ENCODE measurements at places on chromosomes 3 and 15. TPM values are rescaled to one million over a fixed set of nuclear protein-coding genes. Genes with fewer than 3 reads are reported as not detected.
A peak's percentile ranks its signal among the peaks of the same experiment; 100 is the strongest.

The UBAP1L gene
- total RNA-seq, result 3.3 TPM

The OR5K2 gene
- not detected for total RNA-seq

The SPRED1 gene
- 32.6 TPM for total RNA-seq

The PRICKLE2 gene
- total RNA-seq, result 25.0 TPM

The PP2D1 gene
- total RNA-seq, result not detected

The NAALADL2 gene
- 23.5 TPM for total RNA-seq

The TTC14 gene
- total RNA-seq, result 53.2 TPM

DNA sequence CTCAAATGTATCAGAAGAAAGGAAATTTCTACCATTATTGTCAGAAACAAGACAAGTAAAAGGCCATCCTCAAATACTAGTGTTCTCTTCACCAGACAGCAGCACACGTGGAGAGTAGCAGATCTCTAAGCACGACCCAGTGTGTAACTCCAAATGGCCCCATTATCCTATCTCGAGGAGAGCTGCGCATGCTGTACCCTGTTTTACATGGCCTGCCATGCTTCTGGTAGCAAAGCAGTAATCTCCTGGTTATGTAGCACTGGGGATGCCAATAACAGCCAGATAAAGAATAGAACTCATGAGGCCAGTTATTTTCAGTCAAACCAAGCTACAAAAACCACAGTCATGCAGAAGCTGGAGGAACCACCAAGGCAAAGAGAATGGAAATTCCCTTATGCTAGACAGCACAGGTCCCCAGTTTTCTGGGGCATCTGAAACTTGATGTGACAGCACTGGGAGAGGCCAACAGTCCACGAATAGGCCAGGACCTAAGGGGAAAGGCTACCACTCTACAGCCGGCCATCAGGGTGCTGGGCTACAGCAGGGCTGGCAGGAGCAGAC is 73.0 kb downstream of the LIPC start:
- DNase-seq, result no peak

DNA sequence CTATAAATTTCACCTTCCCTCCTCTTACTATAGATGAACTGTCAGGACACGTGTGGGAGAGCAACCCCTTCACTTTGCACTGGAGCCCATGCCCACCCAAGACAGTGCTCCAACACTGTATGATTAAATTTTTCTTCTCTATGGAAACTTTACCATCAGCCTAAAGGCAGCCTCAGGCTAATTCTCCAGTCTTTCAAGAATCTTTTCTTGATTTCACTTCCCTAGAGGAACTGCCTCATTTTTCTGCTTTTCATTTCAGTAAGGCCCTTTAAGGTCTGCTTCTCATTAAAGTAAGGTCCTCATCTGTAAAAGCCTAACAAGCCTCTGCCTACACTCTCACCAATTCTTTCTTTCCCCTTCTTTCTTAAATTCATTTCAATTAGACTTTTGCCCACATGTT is 137.3 kb downstream of the KCNMB2 start:
- DNase-seq, result no peak

- peak; percentile 77 for DNase-seq
Observed at GRCh38 chr3:56157693-56158362, 310.4 kb downstream of the ERC2 start.

GRCh38 chr3:112134335-112135124 is 1.5 kb upstream of the GCSAM start:
- no peak for DNase-seq

- DNase-seq, result no peak
Observed at GRCh38 chr3:179113903-179114302, 34.3 kb upstream of the PIK3CA start.

DNA sequence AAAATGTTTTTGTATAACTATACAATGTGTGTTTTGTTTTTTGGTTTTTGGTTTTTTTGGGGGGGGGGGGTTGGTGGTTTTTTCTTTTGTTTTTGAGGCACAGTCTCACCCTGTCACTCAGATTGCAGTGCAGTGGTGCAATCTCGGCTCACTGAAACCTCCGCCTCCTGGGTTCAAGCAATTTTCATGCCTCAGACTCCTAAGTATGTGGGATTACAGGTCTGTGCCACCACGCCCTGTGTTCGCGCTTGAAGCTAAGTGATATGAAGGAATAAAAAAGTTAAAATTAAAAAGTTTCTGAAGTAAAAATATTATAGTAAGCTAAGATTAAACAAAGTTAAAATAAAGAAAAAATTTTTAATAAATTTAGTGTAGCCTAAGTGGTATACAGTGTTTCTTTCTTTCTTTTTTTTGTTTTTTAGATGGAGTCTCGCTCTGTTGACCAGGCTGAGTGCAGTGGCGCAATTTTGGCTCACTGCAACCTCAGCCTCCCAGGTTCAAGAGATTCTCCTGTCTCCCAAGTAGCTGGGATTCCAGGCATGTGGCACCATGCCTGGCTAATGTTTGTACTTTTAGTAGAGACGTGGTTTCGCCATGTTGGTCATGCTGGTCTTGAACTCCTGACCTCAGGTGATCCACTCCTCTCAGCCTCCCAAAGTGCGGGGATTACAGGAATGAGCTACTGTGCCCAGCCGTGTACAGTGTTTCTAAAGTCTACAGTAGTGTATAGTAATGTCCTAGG is 53.9 kb upstream of the TEX55 start:
- DNase-seq, result no peak

DNA sequence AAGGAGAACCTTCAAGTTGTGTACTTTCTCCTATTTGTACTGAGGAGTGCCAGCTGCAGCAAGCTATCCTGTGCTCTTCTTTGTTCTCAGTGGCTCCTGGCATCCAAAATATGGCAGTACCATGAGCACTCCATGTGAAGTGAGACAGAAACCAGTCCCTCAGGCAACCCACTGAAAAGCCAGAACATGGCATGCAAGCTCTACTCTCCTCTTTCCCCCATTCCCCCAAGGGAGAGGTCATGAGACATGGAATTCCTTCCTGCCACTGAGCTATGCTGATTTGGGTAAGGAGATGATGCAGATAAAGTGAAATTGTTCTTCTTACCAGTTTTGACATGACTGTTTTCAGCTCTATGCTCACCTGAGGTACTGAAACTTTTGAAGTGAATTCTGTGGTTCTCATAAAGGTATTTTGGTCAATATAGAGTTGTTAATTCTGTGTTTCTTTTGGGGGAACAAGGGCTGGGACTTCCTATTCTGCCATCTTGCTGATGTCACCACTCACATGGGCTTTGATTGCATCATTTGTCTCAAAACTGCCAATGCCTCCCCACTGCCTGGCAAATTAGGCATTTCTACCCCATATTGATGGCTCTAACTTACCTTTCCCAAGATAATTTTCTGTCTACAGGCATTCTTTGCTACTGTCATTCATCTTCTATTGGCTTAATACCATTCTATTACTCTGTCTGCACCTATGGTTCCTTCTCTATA is 22.8 kb upstream of the CEP152 start:
- no peak for DNase-seq

- DNase-seq, result no peak
Observed at GRCh38 chr3:53092942-53093341, 37.3 kb downstream of the RFT1 start.

DNA sequence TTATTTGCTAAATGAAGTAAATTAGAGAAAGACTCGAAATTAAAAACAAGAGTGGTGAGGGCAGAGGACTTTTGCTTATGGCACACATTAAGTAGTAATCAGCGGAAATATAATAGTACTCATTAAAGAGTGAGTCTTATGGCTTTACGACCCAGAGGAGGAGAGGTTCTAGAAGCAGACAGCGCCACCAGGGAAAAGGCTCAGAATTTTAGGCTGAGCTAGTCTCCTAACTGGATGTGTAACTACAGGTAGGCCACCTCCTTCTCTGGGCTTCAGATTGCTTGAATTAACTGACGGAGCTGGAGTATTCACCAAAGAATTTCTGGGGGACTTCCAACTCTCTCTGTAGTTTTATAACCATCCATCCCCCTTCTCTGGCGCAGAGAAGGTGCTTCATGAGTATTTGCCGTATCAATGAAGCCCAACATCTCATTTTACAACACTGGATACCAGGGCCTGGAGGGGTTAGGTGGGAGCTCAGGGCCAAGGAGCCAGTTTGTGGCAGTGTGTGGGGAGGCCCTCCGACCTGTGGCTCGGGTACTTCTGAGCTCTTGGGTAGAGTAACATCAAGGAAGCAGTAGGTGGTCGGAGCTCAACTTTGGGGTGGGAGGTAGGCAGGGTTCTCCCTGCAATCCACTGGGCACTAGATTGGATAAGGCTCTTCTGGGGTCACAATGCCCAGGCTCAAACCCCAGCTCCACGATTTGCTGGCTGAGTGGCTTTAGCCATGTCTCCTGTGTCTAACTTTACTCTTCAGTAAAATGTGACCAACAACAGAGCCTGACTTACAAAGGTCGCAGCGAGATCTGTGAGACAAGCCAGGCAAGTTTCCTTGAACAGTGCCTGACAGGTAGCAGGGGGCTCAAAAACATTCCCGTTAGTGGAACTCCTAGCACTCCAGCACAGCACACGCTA is 1.1 kb downstream of the CHCHD4 start:
- no peak for DNase-seq

GRCh38 chr3:158712443-158712842 is 19.8 kb downstream of the RARRES1 start:
- DNase-seq, result no peak

DNA sequence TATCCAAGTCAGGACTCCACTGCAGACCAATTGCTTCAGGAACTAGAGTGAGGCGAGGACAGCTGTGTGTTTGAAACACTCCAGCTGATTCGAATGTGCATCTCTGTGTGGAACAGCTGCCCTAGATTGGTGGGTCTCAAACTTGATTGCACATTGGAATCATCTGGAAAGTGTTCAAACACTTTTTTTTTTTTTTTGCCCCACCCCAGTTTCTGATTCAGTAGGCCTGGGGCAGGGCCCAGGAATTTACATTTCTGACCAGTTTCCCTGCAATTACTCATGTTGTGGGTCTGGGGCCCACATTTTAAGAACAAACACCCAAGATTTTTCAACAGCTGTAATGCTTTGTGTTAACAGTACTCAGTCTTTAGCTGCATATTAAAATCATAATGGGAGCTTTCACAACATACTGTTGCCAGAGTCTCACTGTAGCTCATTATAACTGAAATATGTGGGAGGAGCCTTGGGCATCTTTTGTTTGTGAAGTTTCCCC is 156.6 kb downstream of the NR1D2 start:
- DNase-seq, result no peak

GRCh38 chr3:4981294-4981664 is 2.0 kb downstream of the BHLHE40 start:
- no peak for DNase-seq

DNA sequence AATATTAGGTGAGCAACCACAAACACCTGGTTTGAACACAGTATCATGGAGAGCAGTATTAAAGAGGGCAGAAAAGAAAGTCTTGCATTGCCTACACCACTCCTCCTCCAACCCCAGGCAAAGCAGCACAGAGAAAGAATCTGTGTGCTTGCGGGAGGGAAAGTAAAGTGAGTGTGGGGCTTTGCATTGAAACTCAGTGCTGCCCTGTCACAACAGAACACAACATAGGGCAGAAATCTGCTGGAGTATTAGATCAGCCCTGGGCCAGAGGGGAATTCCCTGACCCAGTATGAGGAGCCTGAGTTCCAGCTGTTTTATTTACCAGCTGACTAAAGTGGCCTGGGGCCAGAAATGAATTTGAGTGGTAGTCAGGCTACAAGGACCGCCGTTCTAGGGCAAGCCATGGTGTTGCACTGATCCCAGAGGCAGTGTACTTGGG is 75.5 kb downstream of the SPATA16 start:
- no peak for DNase-seq

DNA sequence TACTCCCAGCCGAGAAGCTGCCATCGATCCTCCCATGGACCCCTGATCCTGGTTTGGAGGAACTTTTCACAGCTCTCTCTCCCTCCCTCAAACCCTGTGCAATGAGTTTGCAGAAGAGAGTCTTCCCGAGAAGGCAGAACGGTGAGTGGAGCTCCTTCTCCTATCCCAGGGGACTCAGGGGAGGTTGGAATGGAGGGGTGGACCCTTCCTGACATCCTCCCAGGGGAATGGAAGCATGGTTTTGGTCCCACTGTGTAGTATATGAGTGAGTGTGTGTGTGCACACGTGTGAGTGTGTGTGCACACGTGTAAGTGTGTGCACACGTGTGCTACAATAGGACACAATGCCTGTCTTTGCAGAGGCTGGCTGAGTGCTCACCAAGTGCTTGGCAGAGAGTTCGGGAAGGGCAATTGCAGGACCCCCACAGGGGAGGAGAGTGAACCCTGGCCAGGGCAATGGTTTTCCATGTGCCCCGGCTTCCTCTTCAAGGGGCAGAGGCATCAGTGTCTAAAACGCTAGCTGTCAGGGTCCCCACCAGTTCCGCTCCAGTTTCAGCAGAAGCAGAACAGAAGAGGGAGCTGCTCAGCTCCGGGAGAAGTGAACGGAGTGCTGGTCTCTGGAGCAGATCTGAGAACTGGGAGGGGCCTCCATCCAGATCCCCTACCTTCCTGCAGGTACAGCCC is 13.8 kb upstream of the IL16 start:
- peak; percentile 66 for DNase-seq

GRCh38 chr15:51759557-51760070 is 8.2 kb downstream of the TMOD2 start:
- DNase-seq, result peak; percentile 82

- no peak for DNase-seq
Observed at GRCh38 chr15:81088470-81089013, 45.5 kb upstream of the CFAP161 start.

- DNase-seq, result no peak
Observed at GRCh38 chr15:73258271-73259108, 110.3 kb downstream of the HCN4 start.

DNA sequence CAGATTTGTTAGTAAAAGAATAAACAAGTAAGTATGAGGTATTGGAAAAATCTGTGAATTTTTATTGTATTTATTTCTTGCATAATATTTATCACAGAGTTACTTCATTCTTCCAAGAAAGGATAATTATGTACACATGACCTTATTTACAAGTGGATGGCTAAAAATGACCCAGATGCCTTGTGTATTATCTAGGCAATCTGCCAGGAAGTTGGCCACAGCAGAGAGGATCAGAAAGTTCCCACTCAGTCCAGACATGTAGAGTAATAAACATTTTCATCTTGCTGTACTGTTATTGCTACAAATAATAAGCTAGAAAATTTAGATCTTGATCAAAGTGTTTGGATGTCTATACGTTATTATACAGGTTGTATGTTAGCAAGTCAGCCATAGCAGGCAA is 317.1 kb downstream of the EPHA6 start:
- DNase-seq, result no peak

DNA sequence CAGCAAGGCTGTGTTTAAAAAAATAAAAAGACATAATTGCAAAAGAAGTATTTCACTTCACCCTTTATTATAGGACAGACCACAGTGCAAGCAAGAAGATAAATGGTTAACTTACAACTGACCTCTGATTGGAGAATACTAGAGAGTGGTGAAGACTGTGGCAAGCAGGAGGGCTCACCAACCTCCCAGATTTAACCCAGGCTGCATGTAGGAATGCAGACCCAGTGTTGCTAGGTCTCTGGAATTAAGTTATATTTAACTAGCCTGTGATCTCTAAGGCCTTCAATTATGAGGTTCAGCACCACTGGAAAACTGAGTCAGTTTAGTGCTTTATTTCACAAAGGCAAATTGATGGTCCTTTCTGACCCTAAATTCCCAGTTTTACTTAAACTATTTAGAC is 436.6 kb downstream of the LPP start:
- no peak for DNase-seq

GRCh38 chr3:56782906-56783305 is 18.8 kb downstream of the ARHGEF3 start:
- DNase-seq, result no peak

GRCh38 chr3:119880966-119881365 is 99.1 kb downstream of the NR1I2 start:
- DNase-seq, result no peak
